ENCODE measurements at places on chromosomes 2 and 18.

DNA sequence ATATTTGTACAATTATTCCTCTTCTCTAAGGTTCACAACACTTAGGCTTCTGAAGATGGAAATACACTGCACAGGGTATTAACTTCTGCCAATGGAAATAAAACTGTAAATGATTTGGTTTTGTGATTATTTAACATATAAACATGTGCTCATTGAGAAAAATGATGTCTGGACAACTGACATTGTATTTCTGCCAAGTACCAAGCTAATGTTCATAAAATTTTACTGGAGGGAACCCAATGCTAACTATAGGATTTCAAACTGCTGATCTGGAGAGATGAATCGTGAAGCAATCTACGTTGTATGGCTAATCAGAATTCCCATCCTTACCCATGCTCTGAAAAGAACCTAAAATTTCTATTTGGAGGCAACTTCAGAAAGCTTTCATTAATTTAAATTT lies 279.7 kb downstream of the NRXN1 start:
- DNase-seq, result no peak

DNA sequence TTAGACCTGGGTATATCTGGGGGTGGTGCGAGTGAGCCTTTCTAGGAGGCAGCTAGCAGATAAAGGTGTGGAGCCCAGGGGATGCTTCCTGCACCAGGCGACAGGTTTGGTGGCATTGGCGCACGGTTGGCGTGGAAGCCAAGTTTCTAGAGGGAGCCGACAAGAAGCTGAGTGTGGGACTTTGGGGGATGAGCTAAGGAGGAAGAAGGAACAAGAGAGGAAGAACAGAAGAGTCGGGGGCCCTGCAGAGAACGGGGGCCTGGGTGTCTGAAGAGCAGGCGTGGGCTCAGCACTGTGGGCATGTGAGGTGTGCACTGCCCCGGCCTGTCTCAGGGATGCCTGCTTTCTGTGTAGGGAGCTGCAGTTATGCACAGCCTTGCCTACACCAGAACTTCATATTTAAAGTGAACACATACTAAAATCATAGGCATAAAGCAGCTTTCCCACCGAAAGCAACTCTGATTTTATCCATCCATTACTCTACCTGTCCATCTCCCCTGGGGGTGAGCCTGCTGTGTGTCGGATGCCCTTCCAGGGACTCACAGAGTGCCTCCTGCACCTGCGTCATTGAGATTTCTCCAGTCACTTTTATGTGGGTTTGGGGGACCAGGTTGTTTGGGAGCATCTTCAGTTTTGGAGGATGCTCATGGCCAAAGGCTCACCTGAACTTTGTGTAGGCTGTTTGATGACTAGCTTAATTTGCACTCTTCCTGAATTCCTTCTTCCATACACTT lies 149.7 kb downstream of the LDLRAD4 start:
- no peak for DNase-seq

DNA sequence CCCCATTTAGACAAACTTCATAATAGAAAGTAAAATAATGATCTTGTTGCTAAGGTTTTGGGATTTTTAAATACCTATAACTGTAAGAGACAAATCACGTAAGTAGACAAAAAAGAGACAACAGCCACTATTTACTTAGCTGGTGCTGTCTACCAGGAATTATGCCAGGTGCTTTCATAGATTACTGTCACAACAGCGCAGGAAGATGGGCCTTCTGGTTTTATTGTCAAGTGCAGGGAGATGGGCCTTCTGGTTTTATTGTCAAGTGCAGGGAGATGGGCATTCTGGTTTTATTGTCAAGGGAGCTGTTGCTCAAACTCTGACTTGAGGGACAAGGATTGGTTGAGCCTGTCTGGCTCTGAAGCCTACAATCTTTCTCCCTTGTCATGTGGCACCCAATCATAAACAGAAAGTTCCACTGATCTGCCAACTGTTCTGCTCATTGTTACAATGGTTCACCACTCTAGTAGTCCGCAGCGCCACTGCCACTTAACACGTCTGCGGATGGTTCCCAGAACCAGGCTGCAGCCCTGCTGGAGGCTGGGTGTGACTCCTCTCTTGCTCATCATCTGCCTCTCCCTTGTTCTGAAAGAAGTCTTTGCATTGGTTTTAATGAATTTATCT lies 95.0 kb downstream of the RNF144A start:
- DNase-seq, result no peak

- DNase-seq, result peak; percentile 53
Observed at GRCh38 chr2:27832396-27832795, 57.8 kb downstream of the RBKS start.

DNA sequence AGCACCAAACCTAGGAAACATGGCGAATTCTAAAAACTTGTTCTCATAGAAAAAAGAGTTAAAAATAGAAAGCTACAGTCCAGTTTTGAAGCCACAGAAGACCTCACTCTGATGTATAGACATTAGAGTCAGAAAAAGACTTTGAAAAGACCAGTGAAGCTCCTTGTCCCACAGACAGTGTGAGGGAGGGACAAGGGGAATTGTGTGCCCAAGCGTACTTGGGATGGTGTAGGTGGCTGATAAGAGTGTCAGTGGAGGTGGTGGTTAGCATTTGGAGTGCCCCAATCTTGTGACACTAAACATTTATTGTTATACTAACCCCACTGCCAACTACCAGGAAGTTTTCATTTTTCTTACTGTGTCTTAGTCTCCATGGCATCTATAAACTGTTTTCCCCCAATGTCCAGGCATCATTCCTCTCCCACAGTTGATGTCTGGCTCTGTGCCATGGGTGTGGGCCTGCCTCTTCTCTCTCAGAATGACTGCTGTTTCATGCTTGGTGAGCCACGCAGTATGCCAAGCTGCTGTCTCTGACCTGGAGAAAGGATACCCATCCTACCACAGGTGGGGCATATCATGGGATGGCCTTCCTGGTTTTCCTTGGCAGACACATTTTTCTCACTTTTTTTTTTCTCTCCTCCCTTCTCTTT lies 161.4 kb downstream of the RPIA start:
- no peak for DNase-seq

- DNase-seq, result no peak
Observed at GRCh38 chr2:136060416-136060815, 57.5 kb downstream of the CXCR4 start.

DNA sequence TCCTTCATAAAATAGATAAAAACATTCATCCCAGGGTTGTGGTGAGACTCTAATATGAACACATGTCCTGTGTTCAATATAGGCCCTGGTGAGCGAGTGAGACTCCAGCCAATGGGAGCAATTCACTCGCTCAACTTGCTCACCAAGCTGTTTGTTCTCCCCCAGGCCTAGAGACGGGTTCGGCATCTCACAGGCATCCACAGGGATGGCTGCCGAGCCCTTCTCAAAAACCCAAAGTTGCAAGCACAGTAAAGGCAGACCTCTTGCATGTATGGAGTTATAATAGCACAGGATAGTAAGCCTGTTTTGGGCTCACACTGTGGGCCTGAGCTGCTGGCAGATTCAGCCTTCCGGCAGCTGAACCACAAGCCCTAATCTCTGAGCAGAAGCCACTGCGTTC lies 15.7 kb downstream of the PARD6G start:
- DNase-seq, result no peak

DNA sequence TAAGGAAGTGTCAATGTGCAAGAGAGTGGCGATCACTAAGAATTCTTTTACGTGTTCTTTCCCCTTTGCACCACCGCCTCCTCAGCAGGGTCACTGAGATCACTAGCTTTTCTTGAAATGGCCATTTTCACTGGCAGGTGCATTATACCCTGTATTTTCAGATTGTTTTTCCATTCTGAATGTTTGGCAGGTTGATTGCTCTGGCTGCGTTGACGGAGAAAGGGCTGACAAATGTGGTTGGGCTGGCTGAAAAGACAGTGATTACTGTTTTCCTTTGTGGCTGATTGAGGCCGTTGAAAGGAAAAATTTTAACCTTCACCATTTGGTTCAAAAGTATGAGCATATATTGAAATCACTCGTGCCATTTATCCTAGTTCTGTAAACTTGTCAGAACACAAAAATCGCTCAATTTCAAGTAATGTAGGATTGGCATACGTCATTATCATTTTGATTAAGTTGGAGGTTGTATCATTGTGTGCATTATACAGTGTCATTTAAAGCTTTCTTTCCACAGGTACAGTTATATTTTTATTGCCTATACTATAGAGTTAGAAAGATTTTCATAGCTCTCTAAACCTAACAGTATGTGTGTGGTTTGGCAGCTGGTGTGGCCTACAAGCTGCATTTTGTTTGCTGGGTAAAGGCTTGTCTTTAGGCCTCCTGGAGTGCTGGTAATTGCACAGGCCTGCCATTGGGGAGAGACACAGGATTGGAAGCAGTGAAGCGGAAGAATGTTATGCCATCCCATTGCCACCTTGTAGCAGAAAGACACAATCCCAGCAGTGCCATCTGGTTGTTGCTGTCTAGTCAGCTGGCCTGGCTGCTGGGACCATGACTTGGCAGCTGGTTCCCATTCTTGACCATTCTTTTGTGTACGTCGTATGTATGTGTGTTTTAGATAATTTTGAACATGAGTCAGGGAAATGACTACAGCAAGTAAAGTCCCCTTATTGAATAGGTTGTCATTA lies 36.7 kb downstream of the DYNC1I2 start:
- no peak for DNase-seq

DNA sequence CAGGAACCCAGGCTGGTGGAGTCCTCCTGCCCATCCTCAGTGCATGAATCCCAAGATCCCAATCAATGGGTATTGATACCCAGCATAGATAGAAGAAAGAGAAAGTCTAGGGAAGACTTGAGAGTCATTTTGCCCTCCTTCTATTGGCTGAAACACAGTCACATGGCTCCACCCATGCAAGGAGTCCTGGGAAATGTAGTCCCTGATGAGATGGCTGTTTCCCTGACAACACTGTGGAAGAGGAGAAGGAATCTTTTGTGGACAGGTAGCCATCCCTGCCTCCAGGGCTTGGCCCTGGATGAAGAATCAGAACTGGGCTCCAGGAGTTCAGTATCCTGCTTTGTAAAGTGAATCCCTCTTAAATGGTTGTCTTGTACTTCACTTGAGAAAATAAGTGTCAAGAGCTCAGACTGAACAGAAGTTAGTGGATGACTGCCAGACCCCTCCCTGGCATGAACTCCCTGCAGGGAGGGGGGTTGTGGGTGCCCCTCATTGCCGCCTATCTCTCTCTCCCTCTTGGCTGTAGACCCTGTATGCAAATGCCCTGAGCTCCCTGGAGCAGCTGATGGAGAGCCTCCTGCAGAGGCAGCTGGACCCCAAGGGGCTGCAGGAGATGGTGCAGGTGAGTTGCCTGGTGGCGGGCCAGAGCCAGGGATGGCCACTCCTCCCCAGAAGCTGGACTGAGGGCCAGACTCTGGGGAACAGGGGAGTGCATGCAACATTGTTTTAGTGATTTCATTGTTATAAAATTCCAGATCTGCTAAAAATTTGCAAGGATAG lies 36.1 kb downstream of the MROH2A start:
- DNase-seq, result no peak

- peak; percentile 98 for DNase-seq
Observed at GRCh38 chr2:151357359-151357758, at the start of gene TNFAIP6. TSS of gene TNFAIP6 (plus strand) at chr2:151357592. CDS start at chr2:151357667, 75 bp downstream.

GRCh38 chr2:203484266-203485112 lies 50.6 kb downstream of the RAPH1 start:
- DNase-seq, result peak; percentile 34

- DNase-seq, result no peak
Observed at GRCh38 chr2:146241023-146241422, 1603.8 kb upstream of the ACVR2A start.

DNA sequence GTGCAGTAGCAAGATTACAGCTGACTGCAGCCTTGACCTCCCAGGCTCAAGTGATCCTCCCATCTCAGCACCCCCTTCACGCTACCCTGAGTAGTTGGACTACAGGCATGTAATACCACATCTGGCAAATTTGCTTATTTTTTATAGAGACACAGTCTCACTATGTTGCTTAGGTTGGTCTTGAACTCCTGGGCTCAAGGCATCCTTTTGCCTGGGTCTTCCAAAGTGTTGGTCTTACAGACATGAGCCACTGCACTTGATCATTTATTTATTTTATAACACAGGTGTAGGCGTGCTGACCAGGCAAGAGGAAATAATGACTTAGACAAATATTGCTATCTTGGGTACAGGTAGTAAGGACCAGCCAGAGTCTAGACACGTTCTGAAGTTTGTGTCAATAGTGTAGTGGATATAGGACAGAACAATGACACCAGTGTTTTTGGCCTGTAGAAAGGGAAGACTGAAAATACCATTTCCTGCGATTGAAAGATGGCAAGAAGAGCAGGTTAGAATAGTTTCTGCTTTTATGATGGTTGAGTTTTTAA lies 71.0 kb upstream of the THUMPD2 start:
- DNase-seq, result no peak

DNA sequence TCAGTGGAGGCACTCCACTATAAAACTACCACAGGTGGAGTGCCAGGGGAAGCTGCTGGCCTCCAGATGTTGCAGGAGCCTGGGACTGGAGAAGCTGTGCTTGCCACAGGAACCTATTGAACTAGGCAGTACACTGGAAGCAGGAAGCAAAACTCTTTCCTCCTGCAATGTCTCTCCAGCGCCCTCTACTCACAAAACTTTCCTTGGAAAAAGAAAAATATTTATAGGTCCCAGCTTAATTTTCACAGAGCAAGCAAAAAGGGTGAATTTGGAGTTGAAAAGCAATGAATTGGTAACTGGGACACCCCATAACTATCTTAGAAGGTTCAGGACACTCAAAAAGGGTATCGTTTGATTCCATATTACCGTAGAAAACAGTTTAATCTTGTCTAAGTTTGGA lies 33.2 kb upstream of the REEP1 start:
- no peak for DNase-seq

DNA sequence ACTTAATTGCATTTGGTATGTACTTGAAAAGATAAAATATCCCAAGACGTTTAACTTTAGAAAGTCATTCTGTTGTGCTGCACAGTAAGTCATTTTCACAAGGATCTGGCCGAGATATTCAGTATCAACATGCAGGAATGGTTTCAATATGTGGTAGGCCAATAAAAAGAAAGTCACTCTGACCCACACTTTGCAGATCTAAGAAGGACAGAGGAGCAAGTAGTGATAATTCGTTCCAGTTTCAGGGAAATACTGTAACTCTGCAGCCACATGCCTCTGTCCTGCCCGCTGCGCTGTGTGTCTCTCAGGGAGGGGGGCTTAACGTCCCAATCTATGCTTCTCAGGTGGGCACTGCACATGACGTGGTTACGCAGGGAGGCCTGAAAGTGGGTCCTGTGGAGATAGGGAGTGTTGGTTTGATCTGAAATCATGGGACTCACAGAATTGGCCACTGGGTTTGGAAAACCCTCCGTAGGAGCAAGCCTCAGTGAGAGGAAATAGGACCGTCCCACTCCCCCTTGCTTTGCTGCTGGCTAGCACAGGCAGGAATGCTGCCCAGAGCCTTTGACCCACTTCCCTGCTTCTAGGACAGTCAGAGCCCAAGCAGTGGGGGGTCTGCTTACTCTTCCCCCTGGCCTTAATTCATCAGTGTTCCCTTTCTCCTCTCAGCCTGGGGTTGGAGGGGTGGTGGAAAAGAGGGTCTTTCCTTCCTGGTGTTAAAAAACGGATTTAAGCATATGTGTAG lies 314.7 kb upstream of the SPRED2 start:
- no peak for DNase-seq

DNA sequence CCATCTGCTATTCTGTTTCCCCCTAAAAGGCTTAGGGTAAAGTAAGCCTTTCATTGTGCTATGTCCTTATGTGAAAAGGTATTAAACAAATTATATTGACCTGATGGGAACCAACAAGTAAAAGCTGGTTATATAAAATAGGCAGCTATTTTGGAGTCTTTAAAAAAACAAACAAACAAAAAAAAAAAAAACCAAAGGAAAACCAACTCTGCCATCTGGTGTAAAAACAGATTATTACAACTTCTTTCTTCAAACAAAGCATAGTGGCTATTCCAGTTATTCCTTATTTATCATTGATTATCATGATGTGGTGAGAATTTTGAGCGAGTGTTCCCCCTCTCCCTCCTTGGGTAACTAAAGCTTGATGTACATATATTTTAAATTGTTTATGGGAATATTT lies 122.3 kb upstream of the FHL2 start:
- DNase-seq, result peak; percentile 46
